NCI-H460 (cell line): ENCODE measurements at places on chromosomes 3 and 15. TPM values are rescaled to one million over a fixed set of nuclear protein-coding genes. Genes with fewer than 3 reads are reported as not detected.

Gene ELL3
- total RNA-seq: 3.9 and 4.0 TPM in 2 replicates

Gene SCG5
- 0.52 TPM in 1 of 2 replicates, not detected in the other for total RNA-seq

Gene SLC38A3
- total RNA-seq: 0.09 and 0.27 TPM in 2 replicates

Gene CHRM5
- total RNA-seq: not detected in 2 replicates

Gene P2RY1
- 2.2 and 3.7 TPM in 2 replicates for total RNA-seq

Gene GOLIM4
- 20.5 and 26.0 TPM in 2 replicates for total RNA-seq

Gene APPL1
- 30.0 and 32.5 TPM in 2 replicates for total RNA-seq

Gene ROBO2
- 0.05 TPM in 1 of 2 replicates, not detected in the other for total RNA-seq

Gene PP2D1
- not detected in 2 replicates for total RNA-seq

Gene ZNF660
- total RNA-seq: 0.12 TPM in 1 of 2 replicates, not detected in the other

Gene HAUS2
- total RNA-seq: 39.3 and 41.3 TPM in 2 replicates

Gene EFHB
- 0.35 and 0.72 TPM in 2 replicates for total RNA-seq

Gene IQGAP1
- 163 and 169 TPM in 2 replicates for total RNA-seq
